ENCODE measurements at places on chromosomes 7 and 10. TPM values are rescaled to one million over a fixed set of nuclear protein-coding genes. Genes with fewer than 3 reads are reported as not detected.

GRCh38 chr7:133054162-133054840 lies 27.6 kb downstream of the CHCHD3 start:
- DNase-seq = no peak

GRCh38 chr7:28192786-28193585 lies 12.4 kb upstream of the JAZF1 start:
- DNase-seq = no peak

THSD7A gene
- total RNA-seq = 4.1 TPM

RADIL gene
- 1.1 TPM for total RNA-seq

DNA sequence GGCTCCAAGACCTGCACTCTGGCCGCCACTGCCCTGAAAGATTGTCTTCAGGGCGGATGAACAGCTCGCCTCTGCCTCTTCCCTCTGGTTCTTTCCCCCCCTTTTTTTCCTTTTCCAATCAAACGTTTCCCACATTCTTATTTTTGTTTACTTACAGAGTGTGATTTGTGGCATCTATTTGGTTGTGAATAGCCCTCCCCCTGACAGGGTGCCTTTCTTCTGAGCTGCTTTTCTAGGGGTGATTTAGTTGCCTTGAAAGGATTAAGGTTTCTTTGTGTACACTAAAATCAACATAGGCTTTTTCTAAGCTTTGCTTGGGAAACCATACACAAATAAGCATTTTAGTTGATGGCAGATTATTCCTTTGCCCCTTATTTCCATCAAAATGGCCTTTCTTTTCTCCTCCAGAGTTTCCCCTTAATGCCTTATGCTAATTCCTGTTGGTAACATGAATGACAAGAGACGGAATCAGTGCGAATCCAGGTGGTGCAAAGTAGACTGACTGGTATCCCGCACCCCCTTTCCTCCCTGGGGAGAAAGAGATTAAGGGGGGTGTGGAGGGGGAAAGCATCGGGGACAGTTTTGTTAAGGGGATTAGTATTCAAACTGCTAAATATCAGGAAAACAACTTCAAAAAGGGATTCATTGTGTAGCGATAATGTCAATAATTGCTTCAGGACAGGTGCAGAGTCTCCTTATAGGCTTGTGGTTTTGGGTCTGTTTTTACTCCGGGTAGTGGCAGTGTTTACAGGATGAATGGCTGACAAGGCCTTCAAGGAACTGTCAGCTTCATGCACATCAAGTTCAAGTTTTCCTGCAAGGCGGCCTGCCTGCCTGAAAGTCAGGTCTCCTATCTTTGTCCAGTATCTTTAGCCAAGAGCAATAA lies 431.6 kb upstream of the GALNT17 start:
- no peak for DNase-seq

FAM20C gene
- 119 TPM for total RNA-seq
